Stimulated activated memory B cell treated with anti-CD40 and anti-IgM and Interleukin-4, amounts not matched to agents 10 μg/mL and 1 μg/mL and 100 μg/mL, for 72 hours (primary cell): ENCODE measurements at places on chromosomes 13 and 19.

- no peak for ATAC-seq
Observed at GRCh38 chr13:20873348-20873747, 29.2 kb downstream of the XPO4 start.

DNA sequence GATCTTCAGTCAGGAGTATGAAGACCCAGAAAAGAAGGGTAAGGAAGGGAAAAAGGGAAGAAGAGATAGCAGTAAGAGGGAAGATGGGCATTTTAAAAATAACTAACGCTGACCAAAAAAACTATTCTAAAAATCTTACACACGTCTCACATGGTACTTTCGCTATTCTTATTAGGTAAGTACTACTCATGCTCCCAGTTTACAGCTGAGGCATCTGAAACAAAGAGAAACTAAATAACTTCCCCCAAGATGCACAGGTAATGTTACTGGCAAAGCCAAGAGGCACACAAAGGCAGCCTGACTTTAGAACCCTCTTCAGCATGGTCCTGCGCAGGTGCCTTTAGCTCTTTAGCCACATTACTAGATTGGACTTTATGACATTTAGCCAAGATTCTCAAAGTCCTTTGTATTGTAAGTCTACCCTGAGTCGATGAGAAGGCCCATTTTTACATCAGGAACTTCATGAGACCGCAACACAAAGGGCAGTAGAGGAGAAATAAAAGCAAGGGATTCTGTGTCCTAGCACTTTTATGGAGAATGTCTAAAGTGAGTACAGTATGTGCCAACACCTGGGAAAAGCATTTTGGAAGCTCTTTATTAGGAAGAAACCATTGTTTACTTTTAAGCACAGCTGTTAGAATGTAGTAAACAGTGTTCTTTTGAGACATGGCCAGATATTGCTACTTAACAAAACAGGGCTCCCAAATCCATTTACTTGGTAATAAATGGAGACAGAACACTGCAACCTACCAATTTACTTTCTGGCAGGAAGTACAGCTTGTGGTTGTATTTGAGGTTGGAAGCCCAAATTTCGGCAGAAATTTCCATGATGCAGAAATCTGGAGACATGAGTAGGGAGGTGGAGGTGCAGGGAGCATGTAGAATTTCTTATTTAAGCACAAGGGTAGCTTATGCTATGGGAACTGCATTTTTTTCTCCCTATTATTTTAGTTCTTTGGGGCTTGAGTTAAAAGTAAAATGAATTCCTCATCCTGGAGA lies 250.7 kb downstream of the KCTD12 start:
- ATAC-seq = no peak

- ATAC-seq = peak; percentile 45
Observed at GRCh38 chr19:12828494-12828893, 5.9 kb downstream of the RTBDN start.

DNA sequence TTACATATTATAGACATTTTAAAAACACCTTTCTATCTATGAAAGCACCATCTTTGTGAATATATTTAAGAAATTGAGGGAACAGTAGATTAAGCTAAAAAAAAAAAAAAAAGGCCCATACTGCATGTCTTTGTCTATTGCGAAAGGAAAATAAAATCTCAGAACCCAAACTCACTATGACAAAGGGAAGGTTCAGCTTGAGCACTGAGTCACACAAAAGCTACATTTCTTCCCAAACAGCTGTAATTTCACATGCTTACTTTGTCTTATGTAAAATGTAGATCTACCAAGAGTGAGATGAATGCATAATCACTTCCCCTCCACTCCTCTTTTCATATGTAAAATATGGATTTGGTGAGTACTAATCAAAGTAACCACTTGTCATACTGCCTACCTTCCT lies 640.1 kb upstream of the KLF12 start:
- no peak for ATAC-seq

DNA sequence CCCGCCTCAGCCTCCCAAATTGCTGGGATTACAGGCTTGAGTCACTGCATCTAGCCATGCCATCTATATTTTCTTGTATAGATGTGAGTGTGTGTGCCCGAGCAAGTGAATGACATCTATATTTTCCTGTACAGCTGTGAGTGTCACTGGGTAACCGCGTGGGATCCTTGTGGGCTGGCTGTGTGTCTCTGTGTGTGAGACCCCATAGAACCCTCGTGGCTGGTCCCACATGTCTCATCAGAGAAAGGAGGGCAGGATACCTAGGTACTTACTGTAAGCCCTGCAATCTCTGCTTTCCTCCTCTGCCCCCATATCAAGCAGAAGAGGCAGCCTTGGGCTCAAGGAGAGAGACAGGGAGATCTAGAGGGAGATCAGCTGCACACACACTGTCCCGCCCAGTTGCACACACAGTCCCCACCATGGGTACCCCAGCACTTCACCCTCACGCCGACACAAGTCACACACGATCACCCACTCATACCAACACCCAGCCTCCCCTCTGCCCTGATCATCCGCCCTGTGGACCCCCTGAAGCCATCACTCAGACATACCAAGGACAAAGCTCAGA lies 655 bp downstream of the DENND1C start:
- ATAC-seq = peak; percentile 2
